ENCODE measurements at places on chromosomes 2 and 18.

GRCh38 chr2:31192851-31193392 lies 24.4 kb downstream of the CAPN14 start:
- no peak for DNase-seq

DNA sequence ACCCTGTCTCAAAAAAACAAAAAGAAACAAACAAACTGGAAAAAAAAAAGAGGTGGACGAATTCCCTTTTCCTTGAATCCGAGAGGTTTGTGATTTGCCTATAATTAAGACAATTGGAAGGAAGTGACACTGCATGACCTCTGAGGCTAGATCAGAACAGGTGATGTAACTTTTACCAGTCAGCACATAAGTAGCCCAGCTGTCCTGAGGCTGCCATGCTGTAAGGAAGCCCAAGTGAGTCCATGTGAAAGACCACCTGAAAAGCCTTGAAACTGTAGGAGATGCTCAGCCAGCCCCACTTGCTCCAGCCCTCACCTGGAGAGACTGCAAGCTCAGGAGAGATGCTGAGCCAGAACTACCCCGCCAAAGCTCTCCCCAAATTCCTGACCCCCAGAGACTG lies 166.8 kb downstream of the TGIF1 start:
- DNase-seq = no peak

DNA sequence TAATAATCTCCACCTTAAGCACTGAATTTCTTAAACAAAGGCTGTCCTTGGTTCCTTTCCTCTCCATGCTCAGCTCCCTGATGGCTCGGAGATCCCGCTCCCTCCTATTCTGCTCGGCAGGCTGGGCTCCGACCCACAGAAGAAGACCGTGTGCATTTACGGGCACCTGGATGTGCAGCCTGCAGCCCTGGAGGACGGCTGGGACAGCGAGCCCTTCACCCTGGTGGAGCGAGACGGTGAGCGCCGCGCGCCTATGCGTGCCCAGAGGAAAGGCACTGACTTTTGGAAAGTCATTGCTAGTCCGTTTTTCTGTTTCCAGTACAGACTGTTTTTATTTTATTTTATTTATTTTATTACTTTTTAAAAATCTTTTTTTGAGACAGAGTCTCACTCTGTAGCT lies 9.6 kb downstream of the CNDP2 start:
- DNase-seq = no peak

- no peak for DNase-seq
Observed at GRCh38 chr2:233477548-233478433, 88.8 kb downstream of the USP40 start.

DNA sequence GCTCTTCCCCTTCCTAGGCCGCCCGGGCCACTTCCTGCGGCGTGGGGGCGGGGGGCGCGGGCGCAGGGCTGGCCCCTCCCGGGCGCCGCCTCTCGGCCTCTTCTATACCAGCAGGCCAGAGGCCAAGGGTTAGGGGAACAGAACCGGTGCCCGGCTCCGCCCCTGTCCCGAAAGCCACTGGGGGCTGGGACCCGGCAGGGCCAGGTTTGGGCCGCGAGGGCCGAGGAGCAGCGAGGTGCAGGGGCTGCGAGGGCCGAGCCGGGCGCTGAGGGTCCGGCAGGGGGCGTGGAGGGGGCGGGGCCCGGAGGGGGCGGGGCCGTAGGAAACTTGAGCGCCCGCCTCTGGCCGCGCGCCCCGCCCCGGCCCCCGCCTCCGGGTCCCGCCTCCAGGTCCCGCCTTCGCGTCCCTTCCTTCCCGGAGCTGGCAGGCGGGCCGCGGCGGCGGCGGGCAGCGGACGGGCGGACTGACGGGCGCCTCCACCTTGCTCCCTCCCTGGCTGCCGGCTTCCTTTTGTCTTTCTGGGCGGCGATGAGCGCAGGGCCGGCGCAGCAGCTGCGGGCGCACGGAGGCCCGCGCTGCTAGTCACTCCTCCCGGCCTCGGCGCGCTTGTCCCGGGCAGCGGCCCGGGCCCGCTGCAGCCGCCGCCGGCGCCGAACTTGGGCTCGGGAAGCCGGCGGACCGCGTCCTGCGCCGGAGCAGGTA lies at the start of gene HPCAL1:
HPCAL1 (plus strand) TSS at position 426 of the 702 bp plus-strand sequence. CDS start 116,854 bp downstream, outside the sequence.
- peak; percentile 60 for DNase-seq

All from NCI-H1092 treated with DMSO at 0.1 percent for 48 hours (cell line).